ENCODE measurements at places on chromosomes 12 and 14.
A peak's percentile ranks its signal among the peaks of the same experiment; 100 is the strongest.

DNA sequence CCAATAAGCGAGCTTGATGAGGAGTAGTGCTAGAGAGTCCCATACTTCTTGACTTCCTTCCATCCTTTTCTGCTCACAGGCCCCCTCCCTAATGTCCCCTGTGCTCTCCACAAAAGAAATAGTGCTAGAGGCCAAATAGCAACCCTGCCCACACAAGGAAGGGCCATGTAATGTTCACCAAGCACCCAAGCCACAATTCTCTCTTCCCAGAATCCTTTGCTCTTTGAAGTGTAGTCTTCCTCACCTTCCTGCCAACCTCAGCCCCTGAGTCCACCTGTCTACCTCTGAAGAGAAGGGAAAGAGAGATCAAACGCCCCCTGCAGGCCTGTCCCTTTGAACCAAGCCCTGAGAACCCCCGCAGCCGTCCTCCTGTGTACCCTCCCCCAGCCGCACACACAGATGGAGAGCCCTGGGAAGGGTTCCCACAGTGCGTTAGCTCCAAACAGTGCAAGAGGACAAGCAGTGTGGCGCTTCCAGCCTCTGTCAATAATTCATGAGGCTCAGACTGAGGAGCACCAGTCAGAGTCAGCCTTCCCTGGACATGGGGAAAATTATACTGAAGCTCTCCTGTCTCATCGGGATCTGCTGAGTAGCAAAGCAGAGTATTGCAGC, 1.9 kb upstream of the DHRS4 start:
- DNase-seq = peak; percentile 28

GRCh38 chr14:33938131-33938949, 12.5 kb downstream of the EGLN3 start:
- DNase-seq = no peak

GRCh38 chr12:25248137-25248536, 2.6 kb downstream of the KRAS start:
- DNase-seq = no peak

DNA sequence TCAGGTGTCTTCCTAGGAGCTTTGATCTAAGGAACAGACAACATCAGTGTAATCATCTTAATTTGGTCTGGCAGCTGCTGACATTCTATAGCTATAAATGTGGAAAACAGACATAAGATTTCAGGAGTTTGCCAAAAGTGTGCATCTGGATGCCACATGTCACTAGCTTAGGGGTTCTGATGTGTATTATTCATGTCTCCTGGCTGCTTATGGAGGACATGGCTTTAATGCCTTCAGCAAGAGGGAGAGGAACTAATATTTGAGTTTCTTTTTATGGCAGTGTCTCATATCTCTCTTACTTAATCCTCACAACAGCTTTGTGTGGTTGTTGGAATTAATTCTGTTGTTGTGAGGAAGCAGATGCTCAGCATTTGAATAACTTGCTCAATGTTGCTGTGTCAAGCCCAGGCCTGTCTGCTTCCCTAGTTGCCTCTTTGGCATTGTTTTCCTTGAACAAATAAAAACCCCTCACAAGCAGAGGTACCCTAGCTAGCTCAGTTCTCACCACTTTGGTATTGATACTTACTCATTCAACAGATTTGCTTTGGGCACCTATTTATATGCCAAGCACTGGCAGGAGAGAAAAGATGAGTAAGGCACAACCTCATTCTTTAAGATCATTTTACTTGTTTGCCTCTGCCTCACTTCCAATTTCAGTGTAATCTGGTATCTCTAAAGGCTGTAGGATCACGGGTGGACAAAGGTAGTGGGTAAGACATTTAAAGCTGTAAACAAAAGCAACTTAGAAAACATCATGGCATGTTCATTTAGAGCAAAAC, 39.8 kb upstream of the EID3 start:
- no peak for DNase-seq

DNA sequence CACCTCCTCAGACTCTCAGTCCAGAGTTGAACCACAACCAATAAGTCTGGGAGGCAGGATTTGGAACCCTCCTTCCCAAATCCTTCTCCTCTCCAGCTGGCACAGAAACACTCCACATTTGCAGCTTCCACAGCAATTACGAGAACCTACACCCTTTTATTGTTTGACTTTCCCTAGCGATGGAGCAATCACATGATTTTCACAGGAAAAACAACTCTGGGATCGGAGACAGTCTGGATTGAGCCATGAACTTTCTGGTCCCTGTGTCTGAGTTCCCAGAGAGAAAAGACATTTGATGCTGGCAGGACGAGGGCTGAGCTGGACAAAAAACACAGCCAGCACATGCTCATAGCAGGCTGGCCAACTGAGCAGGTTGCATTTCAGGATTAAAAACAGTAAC, 49.0 kb upstream of the STON2 start:
- no peak for DNase-seq

DNA sequence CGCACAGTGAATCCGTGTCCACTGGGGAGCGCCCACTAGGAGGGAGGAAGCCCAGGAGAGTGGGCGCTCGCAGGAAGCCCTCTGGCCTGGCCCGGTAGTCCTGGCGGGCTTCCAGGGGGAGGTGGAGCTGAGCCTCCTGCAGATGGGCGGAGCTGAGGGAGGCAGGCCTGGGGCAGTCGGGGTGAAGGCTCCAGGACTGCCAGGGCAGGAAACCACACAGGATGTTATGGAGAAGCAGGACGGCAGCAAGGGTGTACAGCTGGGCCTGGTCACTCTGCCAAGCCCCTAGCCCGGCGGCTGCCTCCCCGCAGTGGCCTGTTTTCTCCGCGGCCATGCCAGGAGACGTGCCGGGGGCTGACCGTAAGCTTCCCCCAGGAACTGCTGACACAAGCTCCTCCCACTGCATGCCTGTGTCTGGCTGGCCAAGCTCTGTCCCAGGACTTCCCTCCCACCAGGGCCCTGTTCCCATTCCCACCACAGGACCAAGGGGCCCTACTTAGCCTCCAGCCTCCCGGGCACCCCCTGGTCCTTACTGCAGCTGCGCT, 143.4 kb upstream of the C14orf180 start:
- no peak for DNase-seq

- DNase-seq = no peak
These were observed 301.4 kb downstream of the BMP4 start for GRCh38 chr14:53655080-53655785.

DNA sequence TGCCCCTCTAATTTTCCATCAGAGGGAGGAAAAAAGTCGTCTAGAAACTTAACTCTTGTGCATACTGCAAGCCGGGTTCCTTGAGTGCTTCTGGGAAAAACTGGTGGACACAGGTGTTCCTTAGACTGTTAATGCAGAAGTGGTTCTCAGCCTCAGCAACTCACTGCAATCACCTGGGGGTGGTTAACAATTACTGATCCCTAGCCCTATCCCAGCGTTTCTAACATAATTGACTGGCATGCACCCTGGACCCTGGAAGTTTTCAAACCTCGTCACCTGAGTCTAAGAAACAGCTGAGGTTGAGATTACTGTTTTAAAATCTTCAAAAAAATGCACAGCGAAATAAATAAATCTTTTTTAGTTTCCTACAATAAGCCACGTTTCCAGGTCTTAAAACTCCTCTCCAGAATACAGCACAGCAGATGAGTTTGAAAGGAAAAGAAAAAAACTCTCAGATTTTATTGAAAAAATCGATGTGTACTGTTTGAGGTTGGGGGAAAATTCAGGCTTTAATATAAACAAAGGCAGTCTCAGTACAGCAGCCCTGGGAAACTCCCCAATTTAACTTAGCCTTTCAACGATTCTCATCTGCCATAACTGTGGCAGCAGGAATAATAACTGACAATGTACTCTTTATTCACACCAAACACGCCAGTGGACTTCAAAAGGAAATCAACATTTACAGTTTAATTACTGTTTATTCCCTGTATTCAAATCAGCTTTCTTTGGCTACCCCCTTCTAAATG, 45.4 kb downstream of the PHLDA1 start:
- DNase-seq = no peak

DNA sequence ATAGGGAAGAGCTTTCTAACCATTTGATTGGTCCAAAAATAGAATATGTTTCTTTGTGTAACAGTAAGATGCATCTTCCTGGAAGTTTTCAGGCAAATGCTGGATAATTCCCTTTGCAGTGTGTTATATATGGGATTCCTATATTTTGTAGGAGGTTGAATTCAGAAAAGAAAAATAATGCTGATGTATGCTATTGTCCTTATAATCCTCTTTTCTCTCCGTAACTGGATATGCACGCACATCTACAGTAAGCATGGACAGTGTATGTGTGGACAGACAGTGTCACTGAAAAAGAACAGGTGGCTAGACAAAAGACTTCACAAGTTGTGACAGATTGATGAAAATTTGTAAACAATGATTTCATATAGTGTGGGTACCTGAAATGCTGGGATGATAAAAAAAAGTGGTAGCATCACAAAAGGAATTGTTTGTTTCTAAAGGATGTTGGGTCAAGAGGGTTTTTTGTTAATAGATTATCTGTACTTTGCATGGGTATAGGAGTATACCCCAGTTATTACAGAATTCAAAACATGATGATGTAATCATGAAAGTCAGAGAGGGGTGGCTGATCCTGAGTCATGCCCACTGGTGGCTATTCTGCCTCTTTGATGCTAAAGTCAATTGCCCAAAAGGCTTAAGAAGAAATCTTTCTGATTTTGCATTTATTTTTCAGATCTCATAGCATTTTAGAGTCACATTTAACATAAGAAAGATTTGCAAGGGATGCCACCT, 160.7 kb upstream of the TMTC1 start:
- DNase-seq = no peak

GRCh38 chr12:27535318-27535717, 11.3 kb downstream of the PPFIBP1 start:
- no peak for DNase-seq

DNA sequence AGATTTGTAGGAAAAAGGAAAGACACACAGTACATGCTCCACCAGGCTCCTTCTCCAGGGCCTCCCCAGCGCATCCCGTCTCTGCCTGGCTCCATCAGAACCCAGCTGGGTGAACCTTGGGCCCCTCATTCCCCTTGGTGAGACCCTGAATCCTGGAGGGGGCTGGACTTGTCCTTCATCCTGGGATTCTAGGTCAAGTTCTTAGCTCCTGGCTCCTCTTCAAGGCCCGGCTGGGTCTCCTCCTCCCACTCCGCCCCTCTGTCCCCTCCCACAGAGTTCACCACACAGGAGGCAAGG, 49.2 kb downstream of the PSMA6 start:
- DNase-seq = no peak

DNA sequence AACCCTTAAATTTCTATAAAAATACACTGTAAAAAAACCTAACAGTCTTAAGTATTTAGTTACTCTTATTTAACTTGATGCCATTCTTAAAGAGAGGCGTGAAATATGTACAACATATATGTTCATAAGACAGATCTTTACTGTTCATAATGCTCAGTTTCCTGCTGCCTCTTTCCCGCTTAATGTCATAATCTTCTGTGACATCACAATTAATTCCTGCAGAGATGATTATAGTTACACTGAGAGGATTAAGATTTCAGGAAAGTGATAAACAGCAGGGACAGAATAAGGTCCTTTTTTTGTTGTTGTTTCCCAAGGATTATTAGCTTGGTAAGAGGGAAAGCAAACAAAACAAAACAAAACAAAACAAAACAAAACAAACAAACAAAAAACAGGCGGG, 801.4 kb downstream of the FLRT2 start:
- no peak for DNase-seq

DNA sequence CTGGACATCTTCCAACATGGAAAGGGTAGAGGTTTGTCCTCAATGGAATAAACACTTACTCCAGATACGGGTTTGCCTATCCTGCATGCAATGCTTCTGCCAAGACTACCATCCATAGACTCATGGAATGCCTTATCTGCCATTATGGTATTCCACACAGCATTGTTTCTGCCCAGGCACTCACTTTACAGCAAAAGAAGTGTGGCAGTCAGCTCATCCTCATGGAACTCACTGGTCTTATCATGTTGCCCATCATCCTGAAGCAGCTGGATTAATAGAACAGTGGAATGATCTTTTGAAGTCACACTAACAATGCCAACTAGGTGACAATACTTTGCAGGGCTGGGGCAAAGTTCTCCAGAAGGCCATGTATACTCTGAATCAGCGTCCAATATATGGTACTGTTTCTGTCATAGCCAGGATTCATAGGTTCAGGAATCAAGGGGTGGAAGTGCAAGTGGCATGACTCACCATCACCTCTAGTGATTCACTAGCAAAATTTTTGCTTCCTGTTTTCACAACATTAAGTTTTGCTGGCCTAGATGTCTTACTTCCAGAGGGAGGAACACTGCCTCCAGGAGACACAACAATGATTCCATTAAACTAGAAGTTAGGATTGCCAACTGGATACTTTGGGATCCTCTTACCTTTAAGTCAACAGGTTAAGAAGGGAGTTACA, 140.4 kb downstream of the SLC35F4 start:
- DNase-seq = no peak

GRCh38 chr14:89444044-89444443, 27.0 kb upstream of the FOXN3 start:
- DNase-seq = no peak

- no peak for DNase-seq
These were observed 2.5 kb downstream of the COL2A1 start for GRCh38 chr12:48001505-48002413.

GRCh38 chr12:29610473-29611170, 113.1 kb upstream of the OVCH1 start:
- DNase-seq = no peak

GRCh38 chr12:130998136-130998535, 44.4 kb downstream of the ADGRD1 start:
- DNase-seq = no peak

- DNase-seq = no peak
These were observed 20.6 kb downstream of the PRPF39 start for GRCh38 chr14:45104561-45104960.

DNA sequence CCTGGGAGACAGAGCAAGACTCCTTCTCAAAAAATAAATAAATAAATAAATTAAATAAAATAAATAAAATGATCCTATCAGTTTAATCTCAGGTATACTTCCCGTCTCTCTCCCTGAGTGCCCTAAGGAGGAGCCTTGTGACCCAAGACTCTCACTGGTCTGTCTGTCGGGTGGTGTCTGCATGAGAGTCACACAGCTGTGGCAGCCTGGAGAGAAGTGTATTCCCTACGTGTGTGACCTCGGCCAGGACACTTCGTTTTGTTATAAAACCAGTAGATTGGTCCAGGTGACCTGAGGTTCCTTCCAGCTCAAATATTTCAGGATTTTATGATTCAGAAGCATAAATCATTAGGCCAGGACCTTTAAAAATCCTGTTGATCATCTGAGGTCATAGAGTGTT, 4.8 kb downstream of the SYNE3 start:
- no peak for DNase-seq

- no peak for DNase-seq
These were observed 42.6 kb upstream of the PRIMA1 start for GRCh38 chr14:93830753-93831461.

GRCh38 chr14:72850360-72850759, 43.5 kb downstream of the DPF3 start:
- DNase-seq = no peak

DNA sequence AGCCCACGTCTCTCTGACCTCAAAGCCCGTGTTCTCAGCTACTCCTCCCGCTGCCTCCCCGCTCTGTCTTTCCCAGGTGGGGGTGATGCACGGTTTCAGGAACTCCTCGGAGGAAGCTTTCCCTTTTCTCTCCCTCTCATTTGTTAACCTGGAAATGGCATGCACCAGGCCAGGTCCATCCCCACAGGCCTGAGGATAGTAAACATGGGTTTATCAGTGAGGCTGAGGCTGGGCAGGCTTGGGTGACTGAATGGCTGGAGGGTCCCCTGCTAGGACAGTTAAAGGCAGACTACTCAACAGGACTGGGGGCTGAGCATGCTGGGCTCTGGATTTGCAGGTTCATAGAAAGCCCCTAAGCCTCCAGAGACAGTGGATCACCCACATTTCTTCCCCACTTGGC, 7.6 kb downstream of the WSCD2 start:
- DNase-seq = no peak
